ENCODE measurements at places on chromosomes 12 and 14.

DNA sequence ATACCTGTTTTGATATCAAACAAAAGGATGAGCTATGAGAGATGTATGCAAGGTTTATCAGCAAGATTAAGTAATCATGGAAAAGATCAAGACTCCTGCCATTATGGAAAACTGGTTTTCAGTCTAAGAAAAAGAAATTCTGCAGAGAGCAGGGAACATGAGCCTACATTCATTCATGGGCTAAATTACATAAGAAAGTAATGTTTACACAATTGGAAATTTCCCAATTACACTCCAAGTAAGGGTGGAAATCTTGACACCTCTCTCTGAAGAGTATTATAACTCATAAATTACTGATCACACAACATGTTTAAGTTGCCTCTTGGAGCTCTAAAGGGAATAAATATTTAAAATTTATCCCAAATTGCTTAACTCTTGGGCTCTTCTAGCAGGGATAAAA is 206.2 kb downstream of the SLC6A15 start:
- no peak for DNase-seq

DNA sequence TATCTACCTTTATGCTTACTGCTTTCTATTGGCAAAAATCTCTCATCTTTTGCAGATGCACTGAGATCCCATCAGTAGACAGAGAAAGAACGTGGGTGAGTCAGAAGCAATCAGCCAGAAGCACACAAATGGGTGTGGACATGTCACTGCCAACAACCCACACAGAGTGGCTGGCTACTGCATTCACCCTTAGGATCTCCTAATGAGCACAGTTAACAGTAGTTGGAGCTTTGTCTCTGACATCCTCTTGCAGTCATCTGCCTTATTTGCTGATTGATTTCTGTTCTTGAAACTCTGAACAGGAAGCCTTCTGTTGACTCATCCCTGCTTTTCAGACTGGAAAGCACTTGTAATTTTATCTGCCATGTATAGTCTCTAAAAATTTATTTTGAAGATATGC is 117.2 kb downstream of the RGS6 start:
- DNase-seq = no peak

GRCh38 chr14:53951627-53952303 is 4.9 kb downstream of the BMP4 start:
- DNase-seq = no peak

DNA sequence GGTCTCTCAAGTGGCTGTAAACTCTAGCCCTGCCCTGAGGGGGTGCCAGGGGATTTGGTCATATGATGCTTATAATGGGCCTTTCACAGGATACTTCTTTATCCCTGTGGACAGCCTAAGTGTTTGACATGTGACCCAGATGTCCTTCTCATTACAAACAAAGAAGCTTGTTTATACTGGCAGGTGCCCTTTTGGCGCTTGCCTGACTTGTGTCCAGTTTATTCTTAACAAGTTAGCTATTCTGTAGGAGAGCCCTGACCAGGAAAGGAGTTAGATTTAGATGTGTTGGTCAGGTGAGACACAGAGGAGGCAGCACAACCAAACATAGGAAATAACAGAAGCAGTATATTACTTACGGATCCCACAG is 51.9 kb downstream of the CCDC91 start:
- no peak for DNase-seq

DNA sequence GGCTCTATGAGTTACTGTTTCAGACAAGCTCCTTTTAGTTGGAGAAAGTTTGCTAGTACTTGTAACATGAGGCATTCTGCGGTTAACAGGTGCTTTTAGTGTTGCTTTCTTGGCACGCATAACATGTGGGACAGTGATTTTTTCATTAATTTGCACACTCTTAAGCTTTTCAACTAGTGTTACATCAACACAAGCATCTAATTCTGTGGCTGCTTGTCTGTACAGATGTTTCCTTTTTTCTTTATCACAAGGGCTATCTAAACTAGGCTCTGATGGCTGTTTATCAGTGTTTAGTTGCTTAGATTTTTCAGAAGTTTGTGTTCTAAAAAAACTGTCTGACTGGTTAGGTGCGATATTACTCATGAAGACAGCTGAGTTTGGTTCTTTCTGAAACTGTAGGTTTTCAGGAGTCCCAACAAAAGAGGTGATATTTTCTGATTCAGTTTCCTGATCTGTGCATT is 120.1 kb downstream of the RALGAPA1 start:
- no peak for DNase-seq

- no peak for DNase-seq
Measured at GRCh38 chr12:92464911-92465310, 237.9 kb upstream of the PLEKHG7 start.

- no peak for DNase-seq
Measured at GRCh38 chr12:106300761-106301160, 1.8 kb upstream of the TCP11L2 start.

DNA sequence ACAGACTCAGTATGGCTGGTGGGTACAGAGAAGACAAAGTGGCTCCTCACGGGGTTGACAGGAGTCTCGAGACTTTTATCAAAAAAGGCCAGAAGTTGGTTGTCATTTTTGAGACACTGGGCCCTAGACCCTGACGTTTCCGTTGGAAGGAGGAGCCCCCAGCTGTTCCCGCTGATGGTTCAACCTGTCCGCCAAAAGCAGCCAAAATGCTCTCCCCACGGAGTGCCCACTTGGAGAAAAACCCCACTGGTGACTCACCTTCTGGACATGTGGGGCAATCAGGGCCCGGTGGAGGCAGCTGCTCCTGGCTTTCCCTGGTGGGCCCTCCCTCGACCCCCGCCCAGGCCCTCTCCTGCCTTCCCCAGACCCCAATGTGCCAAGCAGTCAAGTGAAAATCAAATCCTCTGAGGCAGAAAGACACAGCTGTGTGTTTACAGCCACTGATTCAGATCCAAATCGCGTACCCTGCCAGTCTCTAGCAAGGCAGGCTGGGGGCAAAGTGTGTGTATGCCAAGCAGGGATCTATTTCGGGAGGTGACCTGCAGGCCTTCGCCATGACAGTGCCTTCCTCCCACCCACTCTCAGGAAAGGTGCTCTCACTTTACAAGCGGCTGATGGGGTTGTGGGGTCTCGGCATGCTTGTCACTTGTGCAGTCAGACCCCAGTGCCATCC is 347.4 kb downstream of the DPF3 start:
- DNase-seq = no peak

DNA sequence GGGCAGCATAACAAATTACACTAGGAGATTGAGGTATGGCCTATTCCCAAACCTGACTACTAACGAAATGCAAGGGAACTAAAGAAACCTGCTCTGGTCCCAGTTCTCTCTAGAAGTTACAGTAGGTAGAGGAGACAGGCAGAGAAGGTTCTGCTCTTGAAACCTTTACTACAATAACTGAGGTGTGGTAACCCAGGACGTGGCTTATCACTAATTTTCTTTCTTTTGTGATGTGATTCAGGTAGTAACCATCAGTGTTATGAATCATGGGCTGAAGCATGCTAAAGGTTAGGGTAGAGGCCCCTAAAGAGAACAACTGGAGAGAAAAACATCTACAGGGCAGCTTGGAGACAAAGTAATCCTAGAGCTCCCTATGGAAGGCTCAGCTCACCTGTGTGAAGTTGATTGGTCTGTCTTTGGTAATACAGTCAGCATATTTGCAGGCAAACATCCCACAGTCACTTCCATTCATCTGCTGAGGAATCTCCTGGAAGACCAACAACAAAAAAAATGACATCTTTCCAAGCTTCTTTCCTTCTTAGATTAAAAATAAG is 41.8 kb upstream of the COL2A1 start:
- no peak for DNase-seq

DNA sequence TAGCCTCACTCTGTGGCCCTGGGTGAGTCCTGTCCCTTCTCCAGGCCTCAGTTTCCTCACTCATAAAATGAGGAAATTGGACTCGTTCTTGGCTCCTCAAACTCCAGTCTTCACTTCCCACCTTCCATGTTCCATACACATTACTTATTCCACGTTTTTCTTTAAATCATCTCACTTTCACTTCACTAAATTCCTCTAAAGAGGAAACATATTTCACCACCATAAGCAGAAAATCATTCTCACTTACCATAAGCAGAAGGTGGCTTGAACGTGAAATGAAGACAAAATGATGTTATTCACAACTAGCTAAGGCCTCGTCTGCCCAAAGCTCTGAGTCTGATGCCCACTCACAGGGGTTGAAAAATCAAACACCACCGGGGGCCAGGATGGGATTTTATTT is 278.3 kb downstream of the ADGRD1 start:
- DNase-seq = no peak

DNA sequence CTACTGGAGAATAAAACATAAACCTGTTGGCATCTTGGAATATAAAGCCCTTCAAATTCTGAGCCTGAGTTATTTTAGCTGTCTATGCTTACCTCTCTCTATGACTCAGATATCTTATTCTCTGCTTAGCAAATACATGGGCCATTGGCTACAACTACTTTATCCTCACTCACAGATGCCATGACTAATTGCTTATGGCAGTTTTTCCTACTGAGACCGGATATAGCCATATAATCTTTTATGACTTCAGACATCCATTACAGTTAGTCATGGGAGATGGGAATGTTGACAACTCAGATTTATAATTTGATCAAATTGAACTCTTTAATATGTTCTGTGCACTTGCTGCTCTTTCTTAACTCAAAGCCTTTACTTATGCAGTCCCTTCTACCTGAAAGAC is 502.4 kb upstream of the ATP2B1 start:
- no peak for DNase-seq

DNA sequence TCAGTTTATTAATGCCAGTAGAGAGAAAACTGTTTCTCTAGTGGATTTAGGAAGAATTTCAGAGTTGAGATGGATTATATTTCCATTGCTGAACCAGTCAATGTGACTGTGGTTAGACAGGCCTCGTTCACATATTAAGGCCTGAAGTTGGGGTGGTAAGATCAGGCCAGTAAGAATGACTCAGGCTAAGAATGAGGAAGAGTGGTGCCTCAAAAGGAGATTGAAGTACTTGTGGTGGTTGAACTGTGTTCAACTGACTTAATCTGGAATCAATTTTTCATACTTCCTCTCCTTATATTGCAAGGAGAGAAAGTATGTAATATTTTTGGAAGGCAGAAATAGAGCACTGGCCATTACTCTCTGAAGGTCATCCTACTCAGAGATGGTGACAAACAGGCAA is 37.8 kb upstream of the ATF7IP start:
- DNase-seq = no peak

DNA sequence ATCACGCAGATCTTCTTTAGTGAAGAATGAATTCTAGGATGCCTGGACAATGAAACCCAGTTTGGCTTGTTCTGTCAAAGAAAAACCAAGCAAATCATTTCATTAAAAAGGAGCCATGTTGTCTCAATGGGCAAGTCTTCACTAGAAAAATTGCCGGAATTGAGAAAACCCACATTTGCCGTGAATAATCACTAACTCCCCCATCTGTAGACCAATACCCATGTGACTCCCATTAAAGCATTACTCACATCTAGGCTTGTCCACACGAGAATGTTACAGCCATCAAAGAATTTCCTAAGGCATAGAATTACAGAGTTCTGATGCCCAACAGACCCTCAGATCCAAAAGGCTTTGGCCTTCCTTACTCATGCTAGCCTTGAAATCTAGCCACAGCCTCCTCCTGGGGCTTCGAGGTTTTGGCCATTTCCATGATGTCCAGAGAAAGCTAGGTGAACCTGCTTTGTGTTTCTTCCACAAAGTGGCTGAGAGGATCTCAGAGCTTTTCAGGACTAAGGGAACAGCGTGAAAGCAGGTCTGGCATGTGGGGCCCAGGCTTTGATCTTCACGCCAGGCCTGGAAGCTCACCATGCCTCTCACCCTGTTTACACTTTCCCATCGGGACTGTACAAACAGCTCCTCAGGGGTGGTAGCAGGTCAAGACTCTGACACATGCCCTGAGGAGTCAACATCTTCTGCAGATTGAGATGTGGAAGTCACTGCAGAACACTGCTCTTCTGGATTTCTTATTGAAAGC is 12.1 kb downstream of the SLC7A8 start:
- DNase-seq = no peak

DNA sequence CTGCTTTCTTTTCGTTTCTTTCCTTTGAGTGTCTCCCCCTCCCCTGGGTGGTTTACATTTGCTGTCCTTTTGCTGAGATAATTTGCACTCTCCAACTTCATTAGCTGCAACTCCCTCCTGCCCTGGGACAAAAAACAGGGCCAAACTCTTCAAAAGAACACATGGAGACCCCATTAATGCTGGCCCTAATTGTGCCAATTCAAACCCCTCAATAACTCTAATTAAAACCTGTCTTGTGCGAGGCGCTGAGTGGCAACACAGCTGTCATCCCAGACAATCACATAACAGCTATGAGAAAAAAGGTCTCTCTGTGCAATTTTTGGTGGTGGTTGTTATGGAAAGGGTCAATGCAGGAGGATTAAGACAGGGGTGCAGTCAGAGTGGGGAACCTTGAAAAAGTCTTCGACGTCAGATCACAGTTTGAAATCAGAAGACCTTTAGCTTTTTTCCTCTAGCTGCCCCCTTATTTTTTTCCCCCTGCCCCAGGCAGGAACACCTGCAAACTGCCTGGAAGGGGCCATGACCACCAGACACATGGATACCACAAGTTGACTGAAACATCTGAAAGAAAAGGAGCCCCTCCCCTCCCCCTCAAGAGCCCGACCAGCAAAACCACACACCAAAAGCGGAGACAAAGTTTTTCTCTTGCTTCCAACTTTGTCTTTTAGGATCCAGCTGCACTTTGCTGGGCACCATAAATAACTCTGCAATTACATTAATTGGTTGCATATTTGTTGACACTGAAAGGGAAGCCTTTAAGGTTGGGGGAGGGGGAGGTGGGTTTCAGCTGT is 26.5 kb upstream of the SMOC1 start:
- no peak for DNase-seq

GRCh38 chr12:49227713-49228112 is 37.2 kb upstream of the TUBA1C start:
- DNase-seq = no peak

GRCh38 chr12:121467638-121468498 is 68.0 kb downstream of the RNF34 start:
- DNase-seq = no peak

- no peak for DNase-seq
Measured at GRCh38 chr12:77031745-77032144, 33.6 kb downstream of the E2F7 start.

- no peak for DNase-seq
Measured at GRCh38 chr14:85426068-85426935, 103.6 kb upstream of the FLRT2 start.

DNA sequence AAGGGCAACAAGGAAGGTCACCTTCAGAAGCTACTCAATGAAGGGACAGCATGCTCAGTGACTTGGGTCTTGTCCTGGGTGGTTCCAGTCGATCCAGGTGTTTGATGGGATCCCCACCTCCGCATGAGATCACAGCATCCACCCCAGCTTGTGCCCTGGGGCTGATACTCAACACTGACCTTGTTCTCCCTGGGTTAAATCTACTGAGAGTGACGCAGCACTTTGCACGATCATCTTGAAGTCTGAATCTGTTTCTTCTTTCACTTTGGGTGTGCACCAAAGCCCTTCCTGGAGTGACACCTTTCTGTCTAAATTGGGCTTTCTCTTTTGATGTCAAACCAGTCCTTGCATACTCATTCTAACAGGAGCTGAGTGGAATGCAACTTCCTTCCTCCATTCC is 13.8 kb downstream of the NOS1 start:
- DNase-seq = no peak
